ENCODE measurements at places on chromosomes 13 and 19.

- DNase-seq: no peak
These were observed 2.8 kb downstream of the THAP8 start for GRCh38 chr19:36051236-36051635.

DNA sequence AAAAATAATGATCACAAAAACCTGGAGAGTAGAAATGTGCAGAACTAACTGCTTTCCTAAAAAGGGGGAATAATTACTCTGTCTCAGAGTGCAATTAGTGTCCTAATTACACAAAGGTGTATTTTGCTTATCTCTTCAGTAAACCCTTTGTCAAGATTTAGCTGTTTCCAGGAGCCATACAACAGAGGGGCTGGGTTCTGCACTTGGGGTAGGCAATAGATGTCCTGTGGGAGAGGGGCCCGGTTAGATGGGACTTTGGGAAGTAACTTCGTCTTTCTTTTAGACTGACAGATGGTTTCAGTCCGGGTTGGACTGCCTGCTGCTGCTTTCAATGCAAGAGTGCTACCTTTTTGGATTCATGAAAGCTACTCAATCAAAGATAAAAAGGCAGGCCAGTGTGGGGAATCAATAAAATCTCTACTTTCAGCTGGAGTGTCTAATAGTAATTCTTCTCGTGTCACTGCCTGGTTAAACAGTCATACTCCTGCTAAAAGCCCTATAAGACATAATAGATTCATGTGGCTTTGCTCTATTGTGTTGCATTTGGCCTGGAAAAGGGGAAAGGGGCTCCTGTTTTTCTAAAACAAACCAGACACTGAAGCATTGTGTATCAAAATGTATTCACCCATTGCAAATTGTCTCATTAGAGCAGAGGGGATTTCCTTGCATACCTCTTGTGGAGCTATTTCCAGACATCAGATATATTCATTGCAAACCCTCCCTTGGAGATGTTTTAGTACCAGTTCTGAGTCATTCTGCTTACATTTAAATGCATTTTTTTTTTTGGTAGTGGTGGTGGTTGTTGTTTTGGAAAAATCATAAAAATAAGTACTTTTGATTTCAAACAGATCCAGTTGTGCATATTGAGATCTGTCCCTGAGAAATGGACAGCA, 83.3 kb upstream of the PCDH8 start:
- no peak for DNase-seq

DNA sequence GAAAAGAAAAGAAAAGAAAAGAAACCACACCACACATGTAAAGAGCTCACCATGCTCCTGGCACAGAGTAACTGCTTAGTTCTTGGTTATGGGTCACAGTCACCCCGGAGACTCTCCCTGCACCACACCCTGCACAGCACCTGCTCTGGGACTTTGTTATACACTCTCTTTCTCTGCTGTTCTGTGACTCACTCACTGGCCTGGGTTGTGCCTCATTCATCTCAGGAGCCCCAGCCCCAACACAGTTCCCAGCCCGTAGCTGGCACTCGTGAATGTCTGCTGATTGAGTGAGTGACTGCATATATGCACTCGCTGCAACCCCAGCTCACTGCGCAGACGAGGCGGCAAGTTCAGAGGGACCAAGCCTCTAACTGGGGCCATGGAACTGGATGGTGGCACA, 22.9 kb upstream of the ZNF507 start:
- no peak for DNase-seq

- DNase-seq: no peak
These were observed 2.2 kb downstream of the CEP89 start for GRCh38 chr19:32969549-32969948.

- no peak for DNase-seq
These were observed 75.9 kb downstream of the RAB20 start for GRCh38 chr13:110485604-110486003.

DNA sequence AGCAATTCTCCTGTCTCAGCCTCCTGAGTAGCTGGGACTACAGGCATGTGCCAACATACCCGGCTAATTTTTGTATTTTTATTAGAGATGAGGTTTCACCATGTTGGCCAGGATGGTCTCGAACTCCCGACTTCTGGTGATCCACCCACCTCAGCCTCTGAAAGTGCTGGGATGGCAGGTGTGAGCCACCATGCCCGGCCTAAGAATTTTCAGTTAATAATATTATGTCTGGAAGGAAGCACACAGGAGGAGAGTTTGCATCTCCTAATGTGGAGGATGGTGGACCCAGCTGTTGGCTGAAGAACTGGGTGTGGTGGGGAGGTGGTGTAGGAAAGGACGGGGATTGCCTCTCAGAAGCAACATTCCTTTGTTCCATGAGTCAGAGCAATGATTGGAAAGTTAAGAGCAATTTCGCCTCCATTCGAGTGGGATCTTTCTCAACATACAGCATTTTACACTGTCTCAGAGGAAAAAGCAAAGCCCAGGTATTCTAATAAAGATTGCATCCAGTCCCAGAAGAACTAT, 11.9 kb downstream of the PDCD2L start:
- no peak for DNase-seq

- DNase-seq: no peak
These were observed 29.3 kb downstream of the SLC7A1 start for GRCh38 chr13:29566206-29566605.

- no peak for DNase-seq
These were observed 32.2 kb upstream of the KLF12 start for GRCh38 chr13:74166261-74167004.

DNA sequence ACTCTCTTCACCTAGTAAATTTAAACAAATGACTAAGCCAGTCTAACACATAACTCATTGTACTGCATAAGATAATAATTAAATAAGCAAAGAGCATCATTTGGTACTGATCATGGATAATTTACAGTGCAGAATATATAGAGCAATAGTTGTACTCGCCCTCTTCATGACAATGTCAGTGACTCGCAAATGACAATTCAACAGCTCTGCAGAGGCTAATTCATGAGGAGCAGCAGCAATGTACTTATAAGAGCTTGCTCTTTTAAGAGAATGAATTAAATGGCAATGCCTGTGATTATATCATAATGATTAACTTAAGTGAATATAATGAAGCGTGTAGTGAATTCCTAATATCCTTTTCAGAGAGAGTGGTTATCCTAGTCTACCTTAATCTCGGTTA, 284.5 kb upstream of the PCDH20 start:
- DNase-seq: no peak

- DNase-seq: peak; percentile 13
These were observed 38.9 kb downstream of the STOML3 start for GRCh38 chr13:38951525-38952313.

GRCh38 chr13:32056316-32056715, 24.7 kb downstream of the FRY start:
- no peak for DNase-seq
